ENCODE measurements at places on chromosomes 11 and 22.

- no peak for DNase-seq
These were observed 11.9 kb downstream of the VSIG10L2 start for GRCh38 chr11:125957618-125958332.

DNA sequence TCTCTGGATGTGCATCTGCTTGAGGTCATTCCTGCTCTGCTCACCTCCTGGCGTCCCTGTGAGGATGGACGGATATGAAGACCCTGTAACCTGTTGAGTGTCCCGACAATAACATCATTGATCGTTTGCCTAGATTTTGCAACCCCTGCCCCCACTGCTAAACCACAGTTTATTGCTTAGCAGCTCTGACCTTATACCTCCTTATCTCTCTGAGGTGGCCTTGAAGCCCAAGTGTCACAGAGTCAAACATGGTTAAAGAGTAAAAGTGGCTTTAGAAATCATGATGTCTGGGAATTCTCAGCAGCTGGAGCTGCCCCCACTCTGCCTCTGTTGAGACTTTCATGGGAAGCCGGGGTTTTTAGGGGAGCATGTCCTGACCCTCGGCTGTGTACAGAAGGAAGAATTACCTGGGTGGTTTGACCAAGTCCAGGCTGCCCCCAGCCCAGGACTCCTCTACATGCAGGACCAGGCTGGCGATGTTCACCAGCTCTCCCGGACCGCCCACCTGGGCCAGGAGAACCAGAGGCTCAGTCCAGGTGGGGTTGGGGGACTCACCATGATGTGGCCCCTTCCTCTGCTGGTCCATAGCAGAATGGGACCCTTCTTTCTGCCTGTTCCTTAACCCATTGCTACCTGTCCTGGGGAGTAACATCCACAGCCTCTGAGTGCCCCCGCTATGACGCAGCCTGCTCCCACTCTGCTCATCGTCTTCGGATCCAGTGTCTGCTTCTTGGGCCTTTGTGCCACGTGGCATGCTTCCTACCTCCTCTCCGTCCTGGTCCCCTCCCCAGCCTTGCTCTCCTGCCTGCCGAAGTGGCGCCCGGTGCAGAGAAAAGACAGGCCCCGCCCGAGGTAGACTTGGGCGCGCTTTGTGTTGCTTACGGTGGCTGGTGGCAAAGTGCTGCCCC, 33.4 kb upstream of the FTH1 start:
- DNase-seq, result no peak

- DNase-seq, result peak; percentile 48
These were observed 10.0 kb downstream of the MS4A2 start for GRCh38 chr11:60098508-60098907.

- DNase-seq, result peak; percentile 28
These were observed 69.0 kb upstream of the THY1 start for GRCh38 chr11:119491753-119492510.

DNA sequence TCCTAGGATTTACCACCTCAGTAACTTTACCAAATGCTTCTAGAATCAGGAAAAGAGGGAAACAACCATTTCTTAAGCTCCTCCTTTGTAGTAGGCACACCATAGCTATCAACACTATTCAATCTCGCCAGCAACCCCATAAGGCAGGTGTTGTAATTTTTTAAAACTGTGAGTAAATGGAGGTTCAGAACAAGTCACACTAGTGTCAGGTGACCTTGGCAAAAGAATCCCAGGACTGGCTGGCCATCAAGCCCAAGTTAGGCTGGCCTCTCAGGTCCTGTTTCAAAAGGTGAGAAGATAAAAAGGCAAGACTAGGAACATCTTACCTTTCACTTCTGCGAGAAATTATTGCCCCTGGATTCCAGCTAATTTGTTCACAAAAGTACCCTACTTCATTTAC, 713 bp downstream of the TOP3B start:
- DNase-seq, result no peak

- peak; percentile 27 for DNase-seq
These were observed 772 bp downstream of the NAV2 start for GRCh38 chr11:19713196-19714021.

DNA sequence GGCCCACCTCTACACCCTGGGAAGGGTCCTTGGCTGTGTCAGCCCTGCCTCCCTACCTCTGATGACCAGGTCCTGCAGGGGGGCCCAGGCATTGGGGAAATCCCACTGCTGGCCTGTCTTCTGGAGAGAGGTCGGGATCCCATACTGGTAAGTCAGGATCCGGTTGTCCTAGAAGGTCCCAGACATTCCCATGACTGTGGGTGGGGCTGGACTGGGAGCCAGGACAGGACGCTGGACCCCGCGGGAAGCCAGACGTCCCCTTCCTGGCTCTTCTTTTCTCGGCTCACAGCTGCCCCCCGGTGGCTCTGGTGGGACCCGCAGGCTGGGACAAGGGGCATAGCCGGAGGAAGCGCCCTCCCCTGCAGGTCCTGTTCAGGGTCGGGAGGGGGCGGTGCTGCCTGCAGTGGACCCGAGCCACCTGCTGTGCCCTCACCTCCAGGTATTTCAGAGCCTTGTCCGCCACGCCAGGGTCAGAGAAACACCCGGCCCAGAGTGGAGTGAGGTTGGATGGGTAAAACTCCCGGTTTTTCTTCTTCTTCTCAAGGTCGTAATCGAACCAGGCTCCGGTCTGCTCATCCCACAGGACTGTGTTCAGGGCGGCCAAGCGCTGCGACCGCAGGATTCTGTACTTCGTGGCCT, 20.0 kb downstream of the TREH start:
- peak; percentile 90 for DNase-seq

DNA sequence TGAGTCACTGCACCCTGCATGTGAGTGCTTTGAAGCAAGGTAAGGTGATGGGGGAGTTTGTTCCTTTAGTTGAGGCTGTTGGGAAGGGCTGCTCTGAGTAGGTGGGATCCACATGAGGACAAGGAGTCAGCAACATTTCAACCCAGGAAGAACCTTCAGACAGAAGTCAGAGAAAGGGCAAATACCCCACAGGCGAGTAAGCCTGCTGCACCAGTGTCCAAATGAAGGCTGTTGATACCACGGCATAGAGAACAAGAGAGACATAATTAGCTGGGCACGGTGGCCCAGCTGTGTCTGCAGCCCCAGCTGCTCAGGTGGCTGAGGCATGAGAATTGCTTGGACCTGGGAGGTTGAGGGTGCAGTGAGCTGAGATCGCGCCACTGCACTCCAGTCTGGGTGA, 54.3 kb upstream of the CLMP start:
- DNase-seq, result no peak

- peak; percentile 61 for DNase-seq
These were observed 21.0 kb upstream of the RAB30 start for GRCh38 chr11:83092488-83093384.

DNA sequence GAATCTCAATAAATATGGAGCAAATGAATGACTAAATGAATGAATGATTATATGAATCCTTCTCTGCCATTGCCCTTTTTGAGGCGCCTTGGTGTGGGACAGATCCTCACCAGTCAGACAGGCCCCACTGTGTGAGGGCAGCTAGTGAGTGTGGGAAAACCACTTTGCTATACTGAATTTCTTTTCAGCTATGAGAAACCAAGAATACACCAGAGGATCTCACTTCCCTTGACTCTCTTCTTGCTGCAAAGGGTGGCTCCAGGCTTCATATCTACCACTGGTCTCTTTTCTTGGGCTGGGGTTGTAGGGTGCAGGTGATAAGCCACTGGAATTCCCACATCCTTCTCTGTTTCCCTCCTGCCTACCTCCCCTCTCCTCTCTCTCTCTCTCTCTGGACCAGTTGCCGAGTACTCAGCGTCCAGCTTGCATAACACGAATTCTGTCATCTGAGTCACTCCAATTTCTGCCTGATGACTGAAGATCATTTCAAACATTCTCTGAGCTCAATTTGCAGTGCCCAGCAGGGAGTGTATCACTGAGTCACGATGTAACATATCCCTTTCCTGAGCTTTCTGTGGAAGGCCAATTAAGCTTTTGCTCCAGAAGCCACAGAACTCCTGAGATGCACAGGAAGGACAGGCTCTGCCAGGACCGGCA, 304.3 kb upstream of the NCAM1 start:
- no peak for DNase-seq

DNA sequence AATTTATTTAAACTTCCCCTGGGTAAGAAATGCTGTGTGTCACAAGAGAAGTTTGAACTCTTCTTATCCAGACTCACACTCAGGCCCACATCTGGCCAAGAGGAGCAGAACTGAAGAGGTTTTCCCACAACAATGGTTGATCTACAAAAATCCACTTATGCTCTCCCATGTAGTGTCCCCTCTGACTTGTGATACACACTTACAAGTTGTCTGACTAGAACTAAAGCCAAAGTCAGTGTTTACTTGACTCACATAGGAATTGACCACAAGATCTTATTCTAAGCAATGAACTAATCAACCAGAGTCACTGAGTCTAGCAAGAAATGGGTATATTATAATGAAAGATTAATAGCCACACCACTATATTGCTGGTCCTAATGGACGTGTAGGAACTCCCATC, 133.0 kb downstream of the ATG16L2 start:
- DNase-seq, result no peak

GRCh38 chr22:29266564-29267461, 968 bp downstream of the RHBDD3 start:
- peak; percentile 23 for DNase-seq

GRCh38 chr22:47601666-47602065, 839.2 kb downstream of the TBC1D22A start:
- DNase-seq, result no peak

GRCh38 chr11:44620328-44620725, 54.9 kb downstream of the CD82 start:
- DNase-seq, result no peak

DNA sequence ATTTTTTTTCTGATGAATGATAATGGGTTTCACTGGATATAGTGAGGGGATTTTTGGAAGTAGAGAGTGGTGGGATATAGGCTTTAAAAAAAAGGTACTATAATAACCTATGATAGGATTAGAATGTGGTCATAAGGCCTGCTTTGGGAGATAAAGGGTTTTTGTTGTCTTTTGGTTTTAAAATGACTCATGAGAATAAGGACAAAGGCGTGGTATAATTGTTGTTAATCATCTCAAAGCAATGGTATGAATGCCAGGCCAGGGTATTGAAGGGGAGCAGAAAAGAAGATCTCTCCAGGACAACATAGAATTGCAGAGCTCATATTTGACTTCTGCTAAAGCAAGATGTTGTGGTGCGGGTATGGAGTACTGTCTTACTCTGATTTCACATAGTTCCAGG, 579.4 kb downstream of the JRKL start:
- no peak for DNase-seq

- DNase-seq, result no peak
These were observed 27.6 kb downstream of the SNU13 start for GRCh38 chr22:41661088-41661487.

DNA sequence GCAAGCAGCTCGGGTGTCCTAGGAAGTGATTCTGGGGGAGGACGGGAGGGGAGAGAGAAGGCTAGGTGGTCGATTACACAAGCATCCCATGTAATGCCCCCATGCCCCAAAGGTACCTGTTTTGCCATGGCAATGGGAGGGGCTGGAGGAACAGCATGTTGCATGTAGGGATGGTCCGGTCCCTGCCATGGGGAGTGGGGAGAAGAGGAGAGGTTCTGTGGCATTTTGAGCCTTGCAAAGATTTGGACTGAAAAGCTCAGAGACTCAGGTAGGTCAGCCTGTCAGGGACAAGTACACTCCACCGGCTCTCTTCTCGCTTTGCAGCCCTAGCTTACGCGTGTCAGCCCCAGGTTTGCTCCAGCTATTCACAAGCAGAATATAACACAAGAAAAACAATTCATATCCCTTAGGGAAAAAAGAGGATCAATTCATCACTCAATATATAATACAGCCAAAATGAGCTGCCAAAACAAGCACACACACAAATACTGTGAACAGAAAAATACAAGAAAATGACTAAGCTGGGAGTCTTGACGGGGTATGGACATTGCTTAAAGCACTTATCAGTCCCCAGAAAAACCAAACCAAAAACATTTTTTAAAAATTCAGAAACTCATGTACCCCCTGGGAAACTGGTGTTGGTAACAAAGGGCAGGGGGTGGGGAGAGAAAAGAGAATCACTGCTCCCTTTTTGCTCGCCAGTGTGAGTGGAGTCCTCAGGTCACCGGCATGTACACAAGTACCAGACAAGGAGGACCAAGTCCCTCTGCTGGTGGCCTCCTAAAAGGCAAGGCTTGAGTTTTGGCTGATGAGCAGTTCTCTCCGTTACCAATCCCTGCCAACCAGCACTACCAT, 21.6 kb downstream of the APOL5 start:
- DNase-seq, result peak; percentile 10

DNA sequence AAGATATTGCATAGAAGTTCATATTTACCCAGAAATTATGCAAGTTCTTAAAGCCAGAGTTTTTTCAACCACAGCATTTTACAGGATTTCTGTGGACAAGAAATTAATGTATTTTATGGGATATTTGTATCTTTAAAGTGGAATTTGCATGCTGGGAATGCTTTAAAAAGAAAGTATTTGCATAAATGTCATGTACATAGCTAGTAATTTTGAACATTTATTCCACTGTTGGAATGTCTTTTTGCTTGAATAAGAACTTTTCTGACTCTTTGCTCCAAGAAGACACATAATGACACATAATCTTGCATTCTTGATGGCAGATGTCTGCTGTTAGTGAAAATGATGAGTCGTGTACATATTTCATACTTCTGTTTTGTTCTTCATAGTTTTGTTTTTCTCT, 66.6 kb downstream of the ATXN10 start:
- no peak for DNase-seq

DNA sequence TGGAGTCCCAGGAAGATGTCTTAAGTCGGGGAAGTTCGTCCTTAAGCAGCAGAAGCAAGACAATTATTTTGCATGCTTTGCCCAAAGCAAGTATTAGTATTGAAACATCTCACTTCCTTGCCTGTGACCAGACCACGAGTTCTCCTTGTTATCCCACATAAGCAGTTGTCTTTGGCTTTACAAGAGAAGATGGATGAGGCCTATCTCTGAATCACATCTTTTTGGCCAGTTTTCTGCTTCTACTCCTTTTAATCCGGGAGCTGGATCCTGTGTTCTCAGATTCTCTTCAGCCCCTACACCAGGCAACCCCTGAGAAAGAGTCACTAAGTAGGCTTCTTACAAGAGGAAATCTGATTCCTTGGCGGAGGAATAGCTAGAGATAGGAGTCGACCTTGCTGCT, 2.1 kb downstream of the SYT9 start:
- no peak for DNase-seq

- DNase-seq, result peak; percentile 5
These were observed 1.6 kb downstream of the SESN3 start for GRCh38 chr11:95229199-95229992.

All from dermis blood vessel endothelial cell (primary cell).